ENCODE measurements at places on chromosomes 1 and 21.
A peak's percentile ranks its signal among the peaks of the same experiment; 100 is the strongest.

DNA sequence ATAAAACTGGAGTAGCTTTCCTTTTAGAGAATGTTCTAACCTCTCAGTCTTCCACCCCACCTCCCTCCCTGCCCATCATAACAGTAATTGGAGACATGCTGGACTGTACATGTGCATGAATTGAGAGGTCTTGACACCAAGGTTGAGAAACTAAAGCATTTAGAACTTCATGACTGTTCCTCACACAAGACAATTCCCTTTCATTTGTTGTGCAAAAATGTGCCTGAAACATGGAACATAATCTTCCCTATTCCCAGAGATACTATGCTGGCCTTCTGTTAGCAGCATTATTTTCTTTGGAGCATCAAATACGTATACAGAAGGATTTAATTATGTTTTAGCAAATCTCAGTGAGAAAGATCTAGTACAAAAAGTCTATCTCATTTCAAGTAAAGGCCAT lies 97.5 kb upstream of the KCNE2 start:
- no peak for DNase-seq

DNA sequence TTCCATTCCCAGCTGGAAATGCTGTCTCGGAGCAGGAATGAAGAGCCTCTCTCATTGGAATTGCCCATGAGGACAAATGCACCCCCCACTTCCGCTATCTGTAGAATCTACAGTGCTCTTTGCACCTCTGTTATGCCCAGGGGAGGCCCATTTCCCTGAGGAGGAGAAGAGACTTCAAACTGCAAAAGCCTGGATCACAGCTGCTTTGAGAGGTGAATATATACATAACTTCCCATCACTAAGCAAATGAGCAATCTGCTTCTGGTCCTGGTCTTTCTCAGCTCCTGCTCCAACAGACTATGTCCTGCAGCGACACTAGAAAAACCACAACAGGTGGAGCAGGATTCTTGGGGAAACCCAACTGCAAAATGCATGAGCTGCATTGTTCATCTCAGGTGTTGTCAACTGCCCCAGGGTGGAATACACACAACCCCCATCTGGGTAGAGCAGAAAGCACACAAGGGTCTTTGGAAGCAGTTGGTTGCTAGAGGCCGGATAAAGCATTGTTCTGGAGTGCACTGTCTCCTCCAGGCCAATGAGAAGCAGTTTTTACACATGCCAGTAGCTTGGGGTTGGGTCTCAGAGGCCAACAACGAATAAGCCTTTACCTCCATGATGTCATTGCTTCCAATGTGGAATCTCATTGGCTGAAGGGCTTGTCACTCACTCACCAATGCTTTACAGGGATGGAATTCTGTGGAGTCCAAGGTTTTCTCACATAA lies 67.7 kb upstream of the RAB4A start:
- peak; percentile 75 for DNase-seq

- no peak for DNase-seq
Measured at GRCh38 chr21:32114419-32115035, 164.3 kb downstream of the MIS18A start.

DNA sequence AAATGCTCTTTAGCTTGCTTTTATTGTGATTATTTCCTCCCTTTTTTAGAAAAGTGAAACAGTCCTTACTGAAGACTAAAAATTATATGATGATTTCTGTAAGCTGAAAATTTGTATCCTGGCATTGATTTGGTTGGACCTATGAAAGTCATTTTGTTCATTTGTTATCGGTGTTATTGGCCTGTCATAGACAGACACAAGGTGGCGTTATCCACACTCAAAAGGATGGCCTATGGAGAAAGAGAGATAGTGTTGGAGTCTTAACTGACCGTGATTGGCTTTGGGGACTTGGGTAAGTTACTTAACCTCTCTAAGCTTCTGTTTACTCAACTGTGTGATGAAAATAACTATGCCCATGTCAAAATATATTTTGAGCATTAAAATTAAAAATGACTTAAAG lies 203.6 kb upstream of the CHODL start:
- DNase-seq: no peak

DNA sequence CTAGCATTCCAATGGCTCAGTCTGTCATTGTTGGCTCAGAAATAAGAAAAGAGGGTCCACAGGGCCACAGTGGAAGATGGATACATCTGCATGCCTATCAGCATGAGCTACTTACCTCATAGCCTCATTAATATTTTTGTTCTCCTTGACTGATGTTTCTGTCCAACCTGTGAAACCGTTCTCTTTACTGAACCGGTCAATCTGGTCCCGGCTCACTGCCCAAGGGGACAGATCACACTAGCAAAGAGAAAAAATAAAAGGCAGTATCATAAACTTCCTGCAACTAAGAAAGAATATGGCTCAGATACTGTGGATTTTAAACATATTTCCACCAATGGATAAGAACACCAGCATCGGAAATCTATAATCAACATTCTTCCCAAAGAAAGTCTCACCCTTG lies 4.7 kb downstream of the RAB29 start:
- DNase-seq: no peak

DNA sequence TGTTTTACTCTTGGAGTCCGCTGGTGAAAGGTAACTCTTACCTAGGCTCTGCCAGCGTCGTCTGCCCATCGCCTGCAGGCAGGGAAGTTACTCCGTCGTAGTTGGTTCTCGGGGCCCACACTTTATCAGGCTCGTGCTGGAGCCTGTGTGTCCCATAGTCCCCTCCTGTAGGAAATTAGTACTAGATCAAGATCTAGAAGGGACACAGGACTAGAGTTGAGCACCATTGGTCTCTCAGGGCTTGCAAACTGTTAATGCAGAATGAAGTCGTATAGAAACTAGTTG lies 940 bp downstream of the SRRM1 start:
- DNase-seq: no peak

DNA sequence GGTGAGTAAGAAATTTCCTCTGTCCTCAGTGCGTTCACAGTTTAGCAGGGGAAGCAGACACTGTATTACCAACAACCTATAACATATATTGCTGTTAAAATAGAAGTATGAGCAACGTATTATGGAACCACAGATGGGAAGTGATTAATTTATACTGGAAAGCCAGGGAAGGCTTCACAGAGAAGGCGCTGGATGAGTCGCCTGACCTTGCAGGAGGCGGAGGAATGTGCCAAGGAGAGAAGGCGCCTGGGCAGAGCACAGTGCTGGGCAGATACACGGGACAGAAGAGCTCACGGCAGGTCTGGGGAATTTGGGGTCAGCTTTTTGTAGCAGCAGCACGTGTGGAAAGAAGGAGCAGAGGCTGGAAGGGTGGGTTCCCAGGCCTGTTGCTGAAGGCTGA lies 116.3 kb downstream of the DHRS3 start:
- peak; percentile 74 for DNase-seq

GRCh38 chr1:203626910-203627246 lies 246 bp downstream of the ATP2B4 start:
- no peak for DNase-seq

DNA sequence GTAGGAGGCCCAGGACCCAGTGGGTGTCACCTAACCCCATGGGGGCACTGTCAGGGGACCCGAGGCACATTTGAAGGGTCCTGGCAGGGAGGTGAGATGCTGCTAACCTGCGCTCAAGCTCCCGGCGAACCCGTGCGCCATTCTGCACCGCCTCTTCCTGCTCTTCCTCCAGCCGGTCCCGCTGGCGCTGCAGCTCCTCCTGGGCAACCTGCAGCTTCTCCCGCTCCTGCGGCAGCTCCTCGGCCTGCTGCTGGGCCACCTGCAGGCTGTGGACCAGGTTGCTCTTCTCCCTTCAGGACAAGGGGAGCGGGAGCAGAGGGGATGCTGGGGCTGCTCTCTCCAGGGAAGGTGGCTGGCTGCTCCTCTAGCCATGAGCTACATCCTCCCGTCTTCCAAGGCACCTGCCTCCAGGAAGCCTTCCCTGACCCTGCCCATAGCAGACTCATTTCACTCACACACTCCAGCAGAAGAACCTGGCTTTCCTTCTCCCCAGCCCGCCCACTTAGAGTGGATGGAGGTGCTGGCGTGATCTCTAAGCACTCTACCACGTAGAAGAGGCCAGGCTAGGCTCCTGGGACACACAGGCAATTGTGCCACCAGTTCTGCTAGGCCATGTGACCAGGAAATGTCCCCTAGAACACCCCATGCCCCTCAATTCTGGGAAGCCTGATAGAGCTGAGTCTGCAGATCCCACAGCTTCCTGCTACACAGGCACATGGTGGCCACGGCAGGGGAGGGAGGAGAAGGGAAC lies 15.2 kb upstream of the NBPF1 start:
- no peak for DNase-seq

GRCh38 chr1:29542548-29542947 lies 306.2 kb downstream of the PTPRU start:
- DNase-seq: no peak

- peak; percentile 83 for DNase-seq
Measured at GRCh38 chr21:31343680-31344480, at the start of gene TIAM1. Gene TIAM1, minus strand, starts transcription at chr21:31344261. Its CDS starts 77,289 bp downstream, at chr21:31266972.

DNA sequence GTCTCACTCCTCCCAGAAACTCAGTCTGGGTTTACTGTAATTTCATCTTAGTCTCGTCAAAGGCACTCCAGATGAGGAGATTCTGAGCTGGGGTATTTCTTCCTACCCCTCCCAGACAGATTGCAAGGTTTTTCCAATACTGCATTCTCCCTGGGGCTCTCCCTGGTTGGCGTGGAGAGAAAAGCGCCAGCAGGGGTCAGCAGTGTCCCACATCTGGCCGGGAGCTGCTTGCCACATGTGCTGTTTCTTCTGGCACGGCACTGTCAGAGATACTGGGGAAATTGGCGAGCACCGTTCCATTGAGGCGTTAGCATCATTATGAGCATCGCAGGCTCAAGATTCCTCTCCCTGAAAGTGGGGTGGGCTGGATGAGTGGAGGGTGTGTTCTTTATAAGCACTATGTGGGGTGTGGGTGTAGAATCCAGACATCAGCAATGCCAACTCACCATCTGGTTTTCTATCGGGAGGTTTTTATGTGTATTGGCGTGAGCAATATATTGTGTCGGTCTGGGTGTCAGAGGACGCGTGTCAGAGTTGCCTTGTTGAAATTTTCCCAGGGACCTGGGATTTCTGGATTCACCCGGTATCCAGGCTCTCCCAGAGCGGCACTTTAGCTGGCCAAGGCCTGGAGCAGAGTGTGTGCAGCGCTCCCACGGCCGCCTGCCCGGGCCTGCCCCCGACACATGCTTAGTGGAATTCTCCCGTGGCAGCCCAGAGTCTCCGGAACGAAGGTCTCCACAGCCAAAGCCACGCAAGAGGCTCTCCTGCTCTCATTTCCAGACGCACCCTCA lies 8.0 kb upstream of the NAV1 start:
- peak; percentile 80 for DNase-seq

GRCh38 chr1:109391157-109391556 lies 6.6 kb downstream of the SORT1 start:
- DNase-seq: peak; percentile 59

DNA sequence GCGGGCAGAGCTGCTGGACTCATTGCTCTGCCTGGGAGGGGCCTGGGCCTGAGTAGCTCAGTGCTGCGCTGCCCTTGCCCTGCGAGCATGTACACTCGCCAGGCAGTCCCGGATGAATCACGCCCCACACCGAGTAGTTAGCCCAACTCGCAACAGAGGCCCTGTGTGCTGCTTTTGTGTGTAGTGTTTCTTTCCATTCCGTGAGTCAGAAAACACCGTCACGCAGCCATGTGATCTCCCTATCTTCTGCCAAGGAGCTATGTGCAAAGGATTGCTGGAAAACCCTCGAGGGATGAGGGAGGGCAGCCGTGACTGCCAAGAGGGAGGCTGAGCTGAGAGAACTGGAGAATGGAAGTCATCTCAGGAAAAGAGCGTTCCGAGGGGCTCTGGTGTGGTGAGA lies 37.3 kb downstream of the NENF start:
- DNase-seq: peak; percentile 98

- no peak for DNase-seq
Measured at GRCh38 chr21:34884346-34884929, 164.7 kb downstream of the RUNX1 start.

DNA sequence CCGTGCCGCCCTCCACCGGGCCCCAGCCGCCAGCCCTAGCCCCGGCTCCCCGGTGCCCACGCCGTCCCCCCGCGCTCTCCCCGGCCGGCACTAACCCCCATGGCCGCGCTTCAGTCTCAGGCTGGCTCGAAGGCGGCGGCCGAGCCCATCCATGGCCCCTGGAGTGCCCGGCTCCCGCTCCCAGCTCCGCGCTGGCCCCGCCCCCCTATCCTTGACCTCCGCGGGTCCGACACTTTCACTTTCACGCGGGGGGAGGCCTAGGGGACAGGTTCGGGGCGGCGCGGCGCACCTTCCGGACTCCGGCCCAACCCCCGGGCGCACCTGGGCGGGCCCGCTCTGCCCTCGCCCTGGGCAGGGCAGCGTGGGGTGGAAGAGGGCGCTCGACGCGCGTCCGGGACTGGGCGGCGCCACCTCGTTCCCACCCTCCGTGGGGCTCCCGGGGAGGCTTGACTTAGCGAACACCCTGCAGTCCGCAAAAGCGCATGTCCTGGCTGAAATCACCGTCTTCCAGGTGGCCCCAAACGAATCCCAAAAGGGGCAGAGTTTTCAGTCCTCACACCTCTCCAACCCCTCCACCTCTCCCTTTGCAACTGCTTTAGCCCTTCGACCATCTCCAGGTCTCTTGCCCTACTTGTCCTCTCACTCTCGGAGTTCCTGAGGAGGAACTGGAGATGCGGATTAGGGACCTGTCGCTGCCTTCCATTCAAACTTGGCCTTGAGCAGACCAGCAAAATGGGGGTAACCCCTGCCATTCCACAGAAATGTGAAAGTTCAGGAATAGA lies 3.9 kb upstream of the DENND2D start:
- DNase-seq: no peak

DNA sequence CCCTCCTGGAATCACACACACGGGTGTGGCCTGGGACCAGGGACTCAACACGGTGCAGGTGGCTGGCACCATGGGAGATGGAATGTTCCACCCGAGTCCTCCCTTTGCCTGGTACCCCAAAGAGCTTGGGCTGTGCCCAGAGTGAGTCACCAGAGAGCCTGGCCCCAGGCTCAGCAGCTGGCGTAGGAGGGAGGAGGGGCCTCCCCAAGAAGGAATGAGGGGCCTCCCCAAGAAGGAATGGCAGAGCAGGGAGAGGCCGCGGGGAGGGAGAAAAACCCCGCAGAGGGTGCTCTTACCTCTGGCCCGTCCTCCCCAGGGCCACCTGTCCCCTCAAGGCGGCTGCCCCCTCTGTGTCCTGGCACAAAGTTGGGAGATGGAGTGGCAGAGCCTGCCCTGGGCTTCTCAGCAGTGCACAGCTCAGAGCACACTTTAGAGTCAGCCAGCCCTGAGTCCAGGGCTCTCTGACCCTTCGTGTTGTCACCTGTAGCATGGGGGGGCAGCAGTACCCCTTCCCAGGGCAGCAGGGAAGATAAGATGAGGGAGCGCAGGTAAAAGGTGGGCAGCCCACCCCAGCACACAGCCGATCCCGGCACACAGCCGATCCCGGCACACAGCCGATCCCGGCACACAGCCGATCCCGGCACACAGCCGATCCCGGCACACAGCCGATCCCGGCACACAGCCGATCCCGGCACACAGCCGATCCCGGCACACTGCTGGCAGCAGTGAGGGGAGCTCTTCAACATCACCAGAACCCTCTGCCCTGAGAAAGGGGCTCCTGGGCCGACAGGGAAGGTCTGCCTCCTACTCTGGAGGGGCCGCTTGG lies 20.2 kb upstream of the KCNAB2 start:
- DNase-seq: peak; percentile 29

GRCh38 chr1:229843627-229844238 lies 217.7 kb downstream of the URB2 start:
- peak; percentile 37 for DNase-seq

Measured in iris pigment epithelial cell (primary cell).